Lower leg skin (tissue), 4 donors: ENCODE measurements at places on chromosomes 1 and 21. TPM values are rescaled to one million over a fixed set of nuclear protein-coding genes. Genes with fewer than 3 reads are reported as not detected.

GRCh38 chr1:2199042-2199810 lies 4.7 kb upstream of the FAAP20 start:
- peak; percentile 92 for DNase-seq

- DNase-seq = no peak
These were observed 64.9 kb downstream of the LMO4 start for GRCh38 chr1:87393445-87394085.

The TARS2 gene
- total RNA-seq = 9.7 TPM

DNA sequence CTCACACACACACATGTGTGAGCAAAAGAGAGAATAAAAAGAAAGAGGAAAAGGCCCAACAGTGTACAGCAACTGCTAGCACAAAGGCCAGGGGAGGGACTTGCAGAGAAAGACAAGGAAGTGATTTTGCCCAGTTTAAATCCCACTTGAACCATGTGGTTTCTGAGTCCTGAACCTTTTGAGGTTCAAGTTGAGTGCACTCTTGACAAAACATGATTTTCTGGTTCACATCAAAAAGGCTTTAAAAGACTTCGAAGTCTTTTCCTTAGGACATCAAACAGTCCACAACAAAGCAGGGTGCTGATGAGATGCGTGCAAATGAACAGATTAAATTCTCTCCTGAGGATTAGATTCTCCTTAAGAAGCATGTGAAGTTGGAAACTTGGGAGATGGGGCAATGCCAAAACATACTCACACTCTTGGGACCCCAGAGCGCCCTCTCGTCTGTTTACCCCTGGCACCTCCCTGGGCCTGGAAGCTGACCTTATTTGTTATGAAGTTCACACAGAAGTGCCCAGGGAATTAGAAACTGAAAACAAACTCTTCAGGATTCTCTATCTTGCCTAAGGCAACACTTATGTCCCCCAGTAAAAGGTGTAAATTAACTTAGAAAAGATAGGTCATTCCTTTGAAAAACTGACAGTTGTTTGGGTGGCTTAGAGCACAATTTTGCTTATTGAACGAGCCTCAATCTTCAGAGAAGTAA lies 31.5 kb downstream of the RNF220 start:
- no peak for DNase-seq

The ZBTB40 gene
- 7.5 TPM for total RNA-seq

The SELENBP1 gene
- 39.9 TPM for total RNA-seq

GRCh38 chr1:19739628-19740027 lies 60.1 kb downstream of the TMCO4 start:
- no peak for DNase-seq
